ENCODE measurements at places on chromosomes 6 and 20.

DNA sequence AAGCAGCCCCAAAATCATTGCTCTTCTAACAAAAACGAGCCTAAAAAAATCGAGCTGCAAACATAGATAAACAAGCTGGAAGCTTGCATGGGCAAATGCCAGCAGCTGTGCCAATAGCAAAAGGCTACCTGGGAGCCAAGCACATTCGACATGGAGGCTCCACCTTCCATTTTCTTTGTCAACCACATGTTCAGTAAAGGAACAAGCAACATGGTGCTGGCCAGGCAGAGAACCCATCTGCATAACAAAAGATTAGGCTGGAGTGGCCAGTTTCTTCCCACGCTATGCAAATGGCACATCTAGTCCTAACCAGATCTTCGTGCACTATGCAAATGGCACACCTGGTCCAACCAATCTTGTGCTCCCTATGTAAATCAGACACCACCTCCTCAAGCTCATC lies 110.5 kb downstream of the KIF16B start:
- DNase-seq: no peak

DNA sequence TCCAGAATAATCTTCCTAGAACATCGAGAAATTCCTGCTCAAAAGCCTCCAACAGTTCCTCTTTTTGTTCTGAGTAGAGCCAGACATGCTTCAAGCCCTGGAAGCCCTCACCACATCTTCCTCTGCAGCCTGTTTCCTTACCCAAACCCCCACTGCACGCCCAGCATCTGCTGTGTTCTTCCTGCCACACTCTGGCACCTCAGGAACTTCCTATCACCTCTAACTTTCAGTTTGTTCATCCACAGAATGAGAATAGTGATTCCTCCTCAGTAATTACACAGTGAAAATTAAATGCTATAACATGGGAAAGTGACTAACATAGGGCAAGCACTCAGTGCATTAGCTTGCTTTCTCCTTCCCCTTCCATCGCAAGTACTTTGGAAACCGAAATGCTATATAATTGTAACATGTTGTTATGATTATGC lies 26.3 kb downstream of the C6orf89 start:
- no peak for DNase-seq

- DNase-seq: no peak
Measured at GRCh38 chr20:37515876-37516275, 5.2 kb upstream of the NNAT start.

GRCh38 chr6:25485821-25486534 lies 166.0 kb upstream of the SCGN start:
- DNase-seq: no peak

DNA sequence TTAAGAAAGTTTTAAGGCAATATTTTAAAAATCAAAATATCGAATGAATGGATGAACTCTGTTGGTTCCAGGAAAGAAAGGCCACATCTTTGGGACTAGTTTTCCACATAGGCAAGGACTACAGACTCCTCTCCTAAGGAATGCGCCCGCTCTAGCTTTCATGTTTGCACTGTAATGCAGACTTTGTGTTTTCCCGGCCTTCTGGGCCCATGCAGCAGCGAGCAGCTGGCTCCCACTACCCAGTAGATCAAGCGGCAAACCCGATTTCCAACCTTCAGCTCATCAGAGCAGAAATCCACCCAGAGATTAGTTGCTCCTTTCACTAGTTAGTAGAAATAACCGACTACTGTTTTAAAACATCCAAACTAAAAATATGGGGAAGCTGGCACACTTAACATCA lies 27.7 kb downstream of the OVOL2 start:
- DNase-seq: no peak

GRCh38 chr6:28523241-28523622 lies 2.4 kb upstream of the GPX5 start:
- DNase-seq: no peak

DNA sequence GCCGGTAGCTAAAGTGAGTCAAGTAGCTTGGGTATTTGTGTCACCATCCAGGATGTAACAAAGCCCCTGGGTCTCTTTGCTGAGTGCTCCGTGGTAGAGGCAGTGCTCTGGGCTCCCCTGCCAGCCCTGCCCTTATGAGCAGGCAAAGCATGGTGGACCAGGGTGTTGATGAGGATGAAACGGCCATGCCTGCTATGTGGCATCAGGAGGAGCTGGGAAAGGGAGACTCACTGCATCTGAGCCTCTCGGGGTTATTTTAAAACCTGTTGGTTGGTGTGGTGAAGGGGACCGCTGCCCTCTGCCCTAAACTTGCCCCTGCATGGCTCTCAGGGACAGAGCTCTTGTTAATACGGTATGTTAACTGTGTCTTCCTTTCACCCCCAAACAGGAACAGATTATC lies 143.1 kb downstream of the DTNBP1 start:
- no peak for DNase-seq

DNA sequence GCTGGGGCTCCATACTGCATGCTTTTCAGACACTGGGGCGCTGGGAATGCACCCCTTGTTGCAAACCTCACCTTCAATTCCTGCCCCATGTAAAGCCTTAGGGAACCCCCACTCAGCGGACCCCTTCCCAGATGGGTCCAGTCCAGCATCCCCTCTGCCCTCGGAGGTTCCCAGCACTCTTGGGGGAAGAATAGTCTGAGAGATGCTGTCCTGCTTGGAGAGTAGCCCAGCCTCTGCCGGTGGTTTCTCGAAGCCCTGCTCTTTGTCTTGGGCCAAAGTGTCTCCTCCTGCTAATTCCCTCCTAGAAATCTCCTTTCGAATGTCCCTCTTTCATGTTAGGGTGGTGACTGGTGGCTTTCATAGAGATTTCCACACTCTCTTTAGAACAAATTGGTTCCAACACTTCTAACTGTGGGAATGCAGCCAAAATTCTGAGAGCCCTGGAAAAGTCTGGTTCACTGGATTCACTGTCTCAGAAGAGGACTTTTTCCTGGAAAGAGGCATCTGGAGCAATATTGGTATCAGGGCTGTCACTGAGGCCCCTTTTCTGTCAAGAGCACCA lies 24.9 kb upstream of the SULF2 start:
- DNase-seq: peak; percentile 33

GRCh38 chr6:93327857-93328256 lies 91.5 kb downstream of the EPHA7 start:
- DNase-seq: no peak

GRCh38 chr6:125101631-125102030 lies 51.9 kb upstream of the TPD52L1 start:
- no peak for DNase-seq

DNA sequence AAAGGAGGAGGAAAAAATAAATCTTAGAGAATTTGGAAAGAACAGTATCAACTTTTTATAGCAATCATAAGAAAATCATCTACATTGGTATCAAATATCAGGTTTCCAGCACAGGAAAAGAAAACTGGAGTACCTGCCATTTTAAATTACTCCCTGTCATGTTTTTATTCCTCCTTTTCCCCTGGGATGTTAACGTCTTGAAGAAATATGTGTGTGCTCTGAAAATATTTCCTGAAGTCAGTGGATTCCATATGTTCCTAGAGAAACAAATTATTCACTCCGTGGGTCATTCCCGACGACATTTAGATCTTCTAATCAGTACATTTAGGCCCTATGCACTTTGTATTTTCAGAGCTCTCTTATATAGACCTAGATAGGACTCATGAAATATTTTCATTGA lies 42.0 kb upstream of the RSPO3 start:
- no peak for DNase-seq

GRCh38 chr20:33947709-33948295 lies 45.9 kb upstream of the RALY start:
- no peak for DNase-seq

DNA sequence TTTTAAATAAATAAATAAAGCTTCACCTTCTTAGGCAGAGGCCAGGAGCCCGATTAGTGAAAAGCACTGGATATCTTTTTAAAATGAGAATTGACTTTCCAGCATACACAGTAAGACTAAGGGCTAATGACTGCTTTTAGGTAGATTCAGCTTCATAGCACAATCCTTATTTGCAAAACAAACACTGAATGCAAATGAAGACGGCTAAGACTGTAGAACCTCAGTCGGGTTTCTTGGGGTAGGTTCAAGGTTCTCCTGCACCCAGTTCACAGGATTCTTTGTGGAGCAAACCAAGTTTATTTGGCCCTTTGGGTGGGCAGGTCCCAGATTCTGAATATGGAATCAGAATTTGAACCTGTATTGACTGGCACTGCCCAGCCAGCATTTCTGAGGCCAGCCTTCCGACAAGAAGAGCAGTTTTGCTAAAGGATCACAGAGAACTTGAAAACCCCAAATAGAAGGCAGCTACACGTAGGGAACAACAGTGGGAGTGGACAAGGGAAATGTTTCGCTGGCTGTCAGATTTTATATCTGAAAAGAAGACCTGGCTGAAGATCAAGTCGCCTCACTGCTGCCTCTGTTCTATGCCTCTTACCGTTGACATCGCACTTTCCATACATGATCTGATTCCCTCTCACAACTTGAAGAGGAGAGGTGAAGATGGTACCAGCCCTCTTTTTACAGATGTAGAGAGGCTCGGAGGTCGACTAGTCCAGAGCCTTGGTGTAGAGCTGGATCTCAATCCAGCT lies 8.2 kb downstream of the TRERF1 start:
- DNase-seq: no peak

DNA sequence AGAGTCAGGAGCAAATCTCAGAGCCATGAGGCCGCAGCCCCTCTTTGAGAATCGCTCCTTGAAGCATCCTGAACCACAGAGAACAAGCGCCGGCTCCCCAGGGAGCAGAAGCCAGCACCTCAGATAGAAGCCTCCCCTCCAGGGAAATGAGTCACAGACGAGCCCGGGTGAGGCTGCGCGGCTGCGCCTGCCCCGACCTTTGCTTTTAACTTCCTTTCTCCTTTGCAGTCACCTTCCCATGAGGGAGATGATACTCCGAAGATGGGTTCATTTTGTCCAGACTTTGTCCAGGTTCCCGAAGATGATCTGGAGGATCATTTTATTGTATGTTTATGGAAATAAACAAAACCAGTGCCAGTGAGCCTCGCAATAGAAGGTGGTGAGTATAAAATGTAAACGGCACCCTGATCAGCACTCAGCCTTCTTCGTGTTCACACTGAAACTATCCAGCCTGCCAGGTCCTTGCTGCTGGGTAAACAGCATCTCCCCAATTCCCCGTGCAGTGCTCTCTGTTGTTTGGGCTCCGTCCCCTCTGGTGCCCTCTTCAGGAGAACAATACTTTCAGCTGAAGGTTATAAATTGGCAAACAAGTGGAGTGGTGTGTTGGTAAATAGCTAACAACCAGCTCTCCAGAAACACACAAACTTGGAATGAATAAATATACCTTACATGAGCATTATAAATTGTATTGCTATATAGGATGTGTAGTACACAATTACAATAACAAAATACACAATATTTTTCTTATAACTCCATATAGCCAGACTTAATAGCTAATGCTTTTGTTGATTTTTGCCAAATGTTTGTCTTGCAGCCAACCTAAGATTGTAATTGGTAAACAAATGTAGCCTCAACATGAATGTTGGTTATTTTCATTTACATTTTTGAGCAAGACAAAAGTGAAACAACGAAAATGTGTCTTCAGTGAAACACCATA lies 41.4 kb upstream of the TMEM181 start:
- DNase-seq: peak; percentile 68

GRCh38 chr6:5096482-5096881 lies 11.3 kb downstream of the PPP1R3G start:
- DNase-seq: no peak

GRCh38 chr6:1103021-1103420 lies 208.9 kb upstream of the FOXQ1 start:
- DNase-seq: no peak

- no peak for DNase-seq
Measured at GRCh38 chr6:154187714-154188113, 148.7 kb downstream of the OPRM1 start.

GRCh38 chr20:11755071-11755841 lies 162.4 kb upstream of the BTBD3 start:
- DNase-seq: peak; percentile 59

- no peak for DNase-seq
Measured at GRCh38 chr20:11459090-11459890, 458.4 kb upstream of the BTBD3 start.

GRCh38 chr6:26243132-26243531 lies 121.9 kb upstream of the BTN3A2 start:
- no peak for DNase-seq

- no peak for DNase-seq
Measured at GRCh38 chr6:150899231-150899630, 33.7 kb downstream of the MTHFD1L start.

- DNase-seq: peak; percentile 23
Measured at GRCh38 chr20:24501764-24502556, 32.5 kb downstream of the SYNDIG1 start.

GRCh38 chr20:53699906-53700305 lies 106.3 kb upstream of the ZNF217 start:
- DNase-seq: no peak

DNA sequence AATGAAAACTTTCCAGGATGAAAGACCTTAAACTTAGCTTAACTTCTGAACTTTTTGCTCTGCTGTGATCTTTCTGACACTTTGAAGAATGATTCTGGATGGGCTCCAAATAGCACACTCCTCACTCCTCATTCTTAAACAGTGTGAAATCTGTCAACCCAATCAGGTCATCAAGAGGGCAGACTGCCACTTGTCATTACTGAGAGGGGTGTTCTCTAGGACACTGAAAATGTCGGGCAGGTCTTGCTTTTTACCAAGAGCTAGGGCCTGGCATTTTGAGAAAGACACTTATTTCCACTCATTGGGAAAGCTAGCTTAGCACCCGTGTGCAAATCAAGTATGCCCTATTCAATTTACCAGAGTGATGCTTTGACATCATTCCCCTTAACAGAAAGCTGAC lies 122.2 kb downstream of the MTFR2 start:
- no peak for DNase-seq
